Activated T-helper 2 cell treated with anti-CD3 and anti-CD28 coated beads, Interferon-gamma antibody, Interleukin-2, Interleukin-4, amounts not matched to agents 10 μg/mL and 5 μg/mL and 100 μg/mL, durations not matched to agents 14 hours and 24 hours and 36 hours (primary cell): ENCODE measurements at places on chromosomes 12 and 14. TPM values are rescaled to one million over a fixed set of nuclear protein-coding genes. Genes with fewer than 3 reads are reported as not detected.

DNA sequence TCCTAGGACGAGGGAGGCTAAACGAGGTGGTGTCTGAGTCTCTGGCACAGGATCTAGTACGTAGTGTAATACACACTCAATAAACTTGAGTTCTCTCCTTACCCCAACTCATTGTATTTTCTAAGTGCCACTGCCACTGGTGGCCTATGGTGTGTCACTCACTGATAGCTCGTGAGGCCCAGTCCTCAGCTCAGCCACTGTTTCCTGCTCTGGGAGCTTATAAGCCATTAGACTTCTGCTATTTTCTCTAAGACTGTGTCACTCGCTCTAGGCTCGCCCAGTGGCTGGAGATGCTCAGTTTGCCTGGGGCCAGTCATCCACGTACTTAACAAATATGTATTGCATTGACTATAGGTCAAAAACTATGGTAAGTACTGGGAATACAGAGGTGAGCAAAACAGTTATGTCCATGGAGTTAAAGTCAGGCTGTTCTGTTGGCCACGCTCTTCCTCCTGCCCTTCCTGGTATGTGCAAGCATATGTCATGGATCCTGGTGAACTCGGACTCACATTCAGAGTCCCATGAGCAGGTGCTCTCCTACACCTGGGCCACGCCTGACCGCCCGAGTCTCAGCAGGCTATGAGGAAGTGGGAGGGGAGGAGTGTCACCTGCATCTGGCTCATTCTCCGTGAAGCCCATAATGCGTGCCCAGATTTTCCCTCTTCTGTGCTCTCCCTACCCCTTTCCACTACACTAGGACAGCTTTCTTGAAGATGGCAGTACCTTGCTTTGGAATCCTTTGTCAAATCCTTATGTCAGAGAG is 41.6 kb downstream of the DEGS2 start:
- peaks cover 17% of the 10 kb centered on the region for H3K4me1 ChIP-seq
- H3K27me3 ChIP-seq: no peaks in the 10 kb centered on the region
- peaks cover 62% of the 10 kb centered on the region for H3K36me3 ChIP-seq
- DNase-seq: no peak

- H3K36me3 ChIP-seq: peaks cover 65% of the 10 kb centered on the region
- peak overlapping the region; percentile 5 for H3K27ac ChIP-seq
- no peak overlapping the region for H3K4me3 ChIP-seq
- H3K27me3 ChIP-seq: no peaks in the 10 kb centered on the region
Observed at GRCh38 chr12:101777978-101778377, 38.7 kb upstream of the SYCP3 start.

GRCh38 chr12:117857632-117858612 is 110.9 kb downstream of the KSR2 start:
- no peaks in the 10 kb centered on the region for H3K4me1 ChIP-seq
- DNase-seq: peak; percentile 28
- no peaks in the 10 kb centered on the region for H3K27me3 ChIP-seq
- no peak overlapping the region for H3K4me3 ChIP-seq
- no peak overlapping the region for H3K27ac ChIP-seq

GRCh38 chr14:48429512-48429911 is 754.1 kb upstream of the MDGA2 start:
- no peaks in the 10 kb centered on the region for H3K27me3 ChIP-seq
- H3K36me3 ChIP-seq: no peaks in the 10 kb centered on the region
- DNase-seq: no peak
- H3K4me1 ChIP-seq: no peaks in the 10 kb centered on the region
- no peak overlapping the region for H3K27ac ChIP-seq

DNA sequence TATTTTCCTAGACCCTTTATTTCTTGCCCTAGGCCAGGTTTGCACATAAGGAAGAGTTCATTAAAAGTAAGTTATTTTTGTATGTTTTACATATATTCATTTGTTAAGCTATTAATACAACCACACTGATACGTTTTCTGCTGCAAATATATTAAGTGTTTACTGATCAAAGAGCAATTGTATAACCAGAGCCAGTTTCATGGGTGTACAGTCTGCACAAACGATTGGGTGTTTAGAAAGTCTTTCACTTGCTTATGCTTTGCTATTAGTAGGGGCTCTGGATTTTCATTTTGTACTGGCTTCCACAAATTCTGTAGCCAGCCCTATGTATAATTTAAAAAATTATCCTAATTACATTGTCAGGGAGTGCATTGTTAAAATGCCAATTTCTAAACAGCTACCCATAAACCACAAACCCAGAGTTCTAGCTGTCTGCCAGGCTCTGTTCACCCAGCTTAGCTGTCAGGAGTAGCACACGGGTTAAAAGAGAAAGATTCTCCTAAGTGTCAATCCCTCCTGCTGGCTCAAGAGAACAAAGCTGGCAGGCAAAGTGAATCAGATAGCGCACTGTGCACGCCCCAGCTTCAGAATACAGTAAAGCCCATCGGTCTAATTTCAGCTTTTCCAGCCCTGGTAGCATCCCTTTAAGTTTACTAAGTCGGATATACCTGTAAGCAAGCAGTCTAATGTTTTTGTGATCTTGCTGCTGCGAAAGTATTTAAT is 151.0 kb upstream of the LMO3 start:
- no peaks in the 10 kb centered on the region for H3K4me1 ChIP-seq
- no peak for DNase-seq
- no peaks in the 10 kb centered on the region for H3K36me3 ChIP-seq
- H3K4me3 ChIP-seq: no peak overlapping the region

LMO3 gene
- not detected in 2 replicates for total RNA-seq

GARIN6 gene
- total RNA-seq: not detected in 2 replicates
